ENCODE measurements at places on chromosomes 4 and X.

- no peak for DNase-seq
Observed at GRCh38 chrX:153638436-153639176, 8.4 kb upstream of the DUSP9 start.

DNA sequence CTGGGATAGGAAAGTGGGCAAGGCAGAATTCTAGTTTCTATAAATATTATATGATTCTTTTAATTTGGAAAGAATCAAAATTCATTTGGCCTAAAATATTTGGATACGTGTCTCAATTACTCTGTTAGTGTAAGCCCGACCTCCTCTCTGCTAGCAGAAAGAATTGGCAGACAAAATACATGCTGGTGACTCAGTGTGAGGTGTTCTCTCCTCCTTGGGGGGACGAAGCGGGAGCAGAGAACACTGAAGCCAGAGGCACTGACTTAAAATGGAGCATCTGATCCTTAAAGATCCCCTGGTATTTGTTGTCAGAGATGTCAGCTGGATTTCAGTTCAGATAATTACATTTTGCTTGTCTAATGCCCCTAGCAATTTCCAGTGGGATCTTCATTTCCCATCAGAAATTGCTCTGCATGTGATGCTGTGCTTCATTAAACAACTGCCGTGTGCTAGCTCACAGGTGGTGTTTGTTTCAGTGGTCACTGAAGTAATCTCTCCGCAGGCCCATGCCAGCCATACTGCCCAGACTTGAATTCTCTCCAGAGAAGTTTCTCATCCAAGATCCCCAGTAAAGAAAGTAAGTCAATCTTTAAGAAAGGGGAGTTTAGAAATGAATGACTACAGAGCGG, 188.7 kb upstream of the TLL1 start:
- no peak for DNase-seq

GRCh38 chrX:48945517-48946348, 11.7 kb downstream of the OTUD5 start:
- no peak for DNase-seq

DNA sequence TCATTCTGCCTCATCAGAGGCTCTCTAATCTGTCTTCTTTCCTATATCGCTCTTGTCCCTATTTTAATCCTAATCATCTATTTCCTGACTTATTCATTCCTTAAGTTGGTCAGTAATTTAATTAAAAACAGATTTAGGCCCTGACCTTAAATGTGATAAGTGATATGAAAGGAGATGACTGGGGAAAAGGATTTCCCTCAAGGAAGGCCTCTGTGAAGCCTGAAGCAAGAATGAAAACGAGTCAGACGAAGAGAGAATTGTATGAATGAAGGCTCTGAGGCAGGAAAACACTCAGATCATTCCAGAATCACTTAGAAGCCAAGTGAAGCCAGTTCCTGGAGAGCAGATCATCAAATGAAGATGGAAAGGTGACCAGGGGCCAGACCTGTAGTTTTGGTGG, 22.1 kb downstream of the PKD2 start:
- no peak for DNase-seq

DNA sequence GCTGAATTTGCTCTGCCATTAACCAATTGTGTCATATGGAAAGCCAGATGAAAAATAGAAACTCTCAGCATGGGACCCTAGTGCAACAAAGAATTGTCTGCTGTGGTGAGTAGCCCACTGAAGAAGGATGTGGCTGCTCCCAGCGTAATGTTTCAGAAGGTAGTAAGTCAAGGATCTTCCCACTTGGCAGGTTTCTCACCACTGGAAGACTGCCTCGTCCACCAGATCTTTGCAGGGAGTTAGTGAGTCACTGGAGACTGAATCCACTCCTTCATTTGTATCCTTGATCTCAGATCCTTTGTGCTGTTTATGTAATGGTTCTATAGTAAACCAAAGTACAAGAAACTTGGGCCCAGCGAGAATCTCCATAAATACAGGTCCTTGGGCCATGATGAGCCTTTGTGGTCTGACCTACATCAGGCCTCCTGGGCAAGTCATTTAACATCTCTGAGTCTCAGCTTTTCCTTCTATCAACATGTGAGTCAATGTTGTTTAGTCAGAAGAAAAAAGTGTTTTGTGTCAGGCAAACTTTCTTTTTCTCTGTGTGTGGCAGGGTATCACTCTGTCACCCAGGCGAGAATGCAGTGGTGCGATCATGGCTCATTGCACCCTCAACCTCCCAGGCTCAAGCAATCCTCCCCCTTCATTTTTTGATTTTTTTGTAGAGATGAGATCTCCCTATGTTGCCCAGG, 78.0 kb upstream of the CCDC160 start:
- DNase-seq, result no peak

Data from aorta (tissue), 5 donors.